ENCODE measurements at places on chromosomes 13 and 19. TPM values are rescaled to one million over a fixed set of nuclear protein-coding genes. Genes with fewer than 3 reads are reported as not detected.

The KLF1 gene
- not detected for total RNA-seq

The C19orf33 gene
- total RNA-seq = not detected

The USHBP1 gene
- total RNA-seq = not detected

The ZNF560 gene
- not detected for total RNA-seq

The CALR3 gene
- total RNA-seq = not detected

The CEACAM3 gene
- total RNA-seq = not detected

The LILRB3 gene
- 1.1 TPM for total RNA-seq

GRCh38 chr13:37129866-37130265 lies 24.4 kb upstream of the CSNK1A1L start:
- no peak overlapping the region for H3K4me3 ChIP-seq
- no peak for DNase-seq
- no peaks in the 10 kb centered on the region for H3K36me3 ChIP-seq
- no peak overlapping the region for H3K27ac ChIP-seq
- no peaks in the 10 kb centered on the region for H3K4me1 ChIP-seq
- no peaks in the 10 kb centered on the region for H3K27me3 ChIP-seq

- H3K36me3 ChIP-seq = no peaks in the 10 kb centered on the region
- DNase-seq = no peak
- no peak overlapping the region for H3K4me3 ChIP-seq
- H3K4me1 ChIP-seq = no peaks in the 10 kb centered on the region
- no peaks in the 10 kb centered on the region for H3K27me3 ChIP-seq
- H3K27ac ChIP-seq = no peak overlapping the region
Measured at GRCh38 chr13:107518780-107519179, 696.6 kb downstream of the LIG4 start.

DNA sequence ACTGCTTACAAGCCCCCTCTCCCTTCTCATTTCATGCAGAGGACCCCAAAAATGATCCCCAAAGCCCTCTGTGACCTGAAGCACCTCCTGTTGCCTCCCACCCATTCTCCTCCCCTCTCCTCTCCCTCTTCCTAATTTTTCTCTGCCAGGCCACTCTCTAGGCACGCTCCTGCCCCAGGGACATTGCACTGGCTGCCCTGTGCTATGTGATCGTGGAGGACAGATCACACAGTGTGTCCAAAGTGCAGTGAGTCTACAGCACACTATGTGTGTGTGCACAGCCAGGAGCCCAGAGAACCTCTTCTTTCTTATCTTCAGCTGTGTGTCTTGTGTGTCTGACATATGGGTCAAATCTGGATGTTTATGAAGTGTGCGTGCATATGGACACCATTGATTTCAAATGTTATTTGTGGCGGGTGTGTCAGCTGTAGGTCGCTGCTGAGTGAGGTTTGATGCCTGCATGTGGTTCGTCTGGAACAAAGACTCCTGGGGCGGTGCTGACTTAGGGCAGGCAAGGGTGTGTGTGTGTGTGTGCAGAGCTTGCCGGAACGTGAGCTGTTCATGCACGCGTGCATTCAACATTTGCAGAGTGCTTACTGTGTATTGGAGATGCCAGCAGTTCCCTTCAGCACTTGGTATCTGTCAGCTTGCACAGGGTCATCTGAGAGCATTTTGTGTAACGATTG lies 2.1 kb upstream of the KLHL26 start:
- no peak for DNase-seq
- no peaks in the 10 kb centered on the region for H3K36me3 ChIP-seq
- peaks cover 34% of the 10 kb centered on the region for H3K4me1 ChIP-seq

DNA sequence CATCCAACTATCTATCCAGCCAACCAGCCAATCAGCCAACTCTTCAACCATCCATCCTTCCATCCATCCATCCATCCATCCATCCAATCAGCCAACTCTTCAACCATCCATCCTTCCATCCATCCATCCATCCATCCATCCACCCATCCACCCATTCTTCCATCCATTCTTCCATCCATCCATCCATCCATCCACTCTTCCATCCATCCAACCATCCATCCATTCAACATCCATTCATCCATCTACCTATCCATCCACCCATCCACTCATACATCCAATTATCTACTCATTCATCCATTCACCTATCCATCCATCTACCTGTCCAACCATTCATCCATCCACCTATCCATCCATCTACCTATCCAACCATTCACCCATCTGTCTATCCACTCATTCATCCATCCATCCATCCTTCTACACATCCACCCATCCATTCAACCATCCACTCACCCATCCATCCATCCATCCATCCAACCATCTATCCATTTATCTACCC lies 9.4 kb downstream of the ARHGEF18 start:
- peaks cover 73% of the 10 kb centered on the region for H3K4me1 ChIP-seq
- H3K27ac ChIP-seq = no peak overlapping the region
- no peaks in the 10 kb centered on the region for H3K27me3 ChIP-seq
- H3K4me3 ChIP-seq = no peak overlapping the region
- no peak for DNase-seq
- peaks cover 85% of the 10 kb centered on the region for H3K36me3 ChIP-seq

GRCh38 chr19:36198119-36198518 lies 16.3 kb downstream of the ZNF565 start:
- no peak overlapping the region for H3K27ac ChIP-seq
- H3K36me3 ChIP-seq = peaks cover 25% of the 10 kb centered on the region
- H3K4me3 ChIP-seq = no peak overlapping the region
- no peaks in the 10 kb centered on the region for H3K4me1 ChIP-seq

- H3K27ac ChIP-seq = no peak overlapping the region
- no peak for DNase-seq
- no peaks in the 10 kb centered on the region for H3K4me1 ChIP-seq
- H3K4me3 ChIP-seq = no peak overlapping the region
- no peaks in the 10 kb centered on the region for H3K36me3 ChIP-seq
Measured at GRCh38 chr13:76300688-76301087, 585.5 kb downstream of the KCTD12 start.

DNA sequence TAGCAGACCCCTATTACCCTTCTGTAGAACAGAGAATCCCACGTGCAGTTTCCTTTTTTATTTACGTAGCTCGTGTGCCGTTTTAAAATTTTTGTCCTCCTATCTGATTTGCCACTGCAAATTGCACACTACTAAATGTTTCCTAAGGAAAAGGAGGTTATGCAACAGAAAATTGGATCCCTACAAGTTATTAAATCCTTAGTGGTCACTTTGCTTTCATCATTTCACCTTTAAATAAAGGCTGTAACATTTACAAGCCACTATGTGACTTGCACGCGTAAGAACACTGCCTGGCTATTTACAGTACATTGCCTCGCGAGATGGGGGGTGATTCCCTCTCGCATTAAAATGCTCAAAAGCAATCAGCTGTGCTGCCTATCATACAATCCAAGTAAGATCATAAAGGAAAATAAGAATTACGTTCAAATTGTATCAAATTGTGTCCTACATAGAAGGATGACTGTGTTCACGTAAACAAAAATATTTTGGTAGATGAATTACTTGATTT lies 525.6 kb downstream of the SUCLA2 start:
- H3K27ac ChIP-seq = no peak overlapping the region
- DNase-seq = no peak
- H3K4me1 ChIP-seq = no peaks in the 10 kb centered on the region
- H3K27me3 ChIP-seq = no peaks in the 10 kb centered on the region

- H3K4me3 ChIP-seq = no peak overlapping the region
- H3K27me3 ChIP-seq = peaks cover 2% of the 10 kb centered on the region
- H3K4me1 ChIP-seq = peaks cover 3% of the 10 kb centered on the region
- no peaks in the 10 kb centered on the region for H3K36me3 ChIP-seq
Measured at GRCh38 chr19:56838909-56839651, 1.4 kb downstream of the PEG3 start.

GRCh38 chr13:21925720-21926119 lies 254.8 kb downstream of the FGF9 start:
- H3K27me3 ChIP-seq = no peaks in the 10 kb centered on the region
- H3K4me3 ChIP-seq = no peak overlapping the region
- H3K27ac ChIP-seq = no peak overlapping the region
- H3K4me1 ChIP-seq = no peaks in the 10 kb centered on the region
- H3K36me3 ChIP-seq = no peaks in the 10 kb centered on the region

DNA sequence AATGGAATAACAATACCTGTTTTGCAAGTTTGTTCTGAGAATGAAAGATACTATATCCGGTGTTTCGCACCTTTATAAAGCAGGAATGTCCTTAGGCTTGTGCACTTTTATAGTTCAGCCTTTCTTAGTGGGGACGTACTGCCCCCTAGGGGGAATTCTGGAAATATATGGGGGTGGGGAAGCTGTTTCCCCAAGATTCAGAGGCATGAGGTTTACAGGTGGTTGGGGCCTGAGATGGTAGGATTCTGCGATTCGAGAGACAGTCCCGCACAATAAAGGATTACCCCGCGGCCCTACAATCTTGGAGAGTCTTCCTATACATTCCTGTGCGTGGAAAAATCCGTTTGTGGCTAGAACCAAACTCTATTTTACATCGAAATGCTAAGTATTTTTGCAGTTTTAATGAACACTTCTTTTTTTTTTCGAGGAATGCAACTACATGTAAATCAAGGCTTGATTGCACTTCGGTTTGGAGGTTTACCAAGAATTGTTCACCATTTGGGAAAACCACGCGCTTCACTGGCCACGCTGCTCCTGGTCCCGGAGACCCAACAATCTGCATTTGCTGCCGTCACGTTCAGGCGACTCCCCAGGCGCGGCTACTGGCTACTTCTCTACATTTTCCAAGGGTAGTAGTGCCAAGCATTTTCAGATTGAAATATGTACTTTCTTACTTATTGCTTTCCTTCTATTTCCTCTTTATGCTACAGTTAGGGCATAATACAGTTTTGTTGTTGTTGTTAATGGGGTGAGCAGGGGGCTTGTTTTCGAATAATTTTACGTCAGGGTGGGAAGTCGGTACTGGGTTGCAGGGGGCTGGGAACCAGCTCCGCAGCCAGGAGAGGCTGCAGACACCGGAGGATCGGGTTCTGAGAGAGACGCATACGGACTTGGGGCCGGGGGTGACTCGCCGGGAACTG lies 830 bp downstream of the NEK5 start:
- peaks cover 5% of the 10 kb centered on the region for H3K27me3 ChIP-seq
- no peaks in the 10 kb centered on the region for H3K36me3 ChIP-seq
- H3K4me3 ChIP-seq = peak overlapping the region; percentile 65
- peak; percentile 80 for DNase-seq

- H3K4me1 ChIP-seq = peaks cover 93% of the 10 kb centered on the region
- no peak for DNase-seq
- H3K36me3 ChIP-seq = peaks cover 7% of the 10 kb centered on the region
- H3K27me3 ChIP-seq = no peaks in the 10 kb centered on the region
Measured at GRCh38 chr19:13841086-13841961, 35.6 kb upstream of the NANOS3 start.

GRCh38 chr13:51043310-51043709 lies 67.8 kb downstream of the C13orf42 start:
- no peak for DNase-seq
- H3K4me3 ChIP-seq = no peak overlapping the region
- no peaks in the 10 kb centered on the region for H3K36me3 ChIP-seq
- H3K27ac ChIP-seq = no peak overlapping the region

DNA sequence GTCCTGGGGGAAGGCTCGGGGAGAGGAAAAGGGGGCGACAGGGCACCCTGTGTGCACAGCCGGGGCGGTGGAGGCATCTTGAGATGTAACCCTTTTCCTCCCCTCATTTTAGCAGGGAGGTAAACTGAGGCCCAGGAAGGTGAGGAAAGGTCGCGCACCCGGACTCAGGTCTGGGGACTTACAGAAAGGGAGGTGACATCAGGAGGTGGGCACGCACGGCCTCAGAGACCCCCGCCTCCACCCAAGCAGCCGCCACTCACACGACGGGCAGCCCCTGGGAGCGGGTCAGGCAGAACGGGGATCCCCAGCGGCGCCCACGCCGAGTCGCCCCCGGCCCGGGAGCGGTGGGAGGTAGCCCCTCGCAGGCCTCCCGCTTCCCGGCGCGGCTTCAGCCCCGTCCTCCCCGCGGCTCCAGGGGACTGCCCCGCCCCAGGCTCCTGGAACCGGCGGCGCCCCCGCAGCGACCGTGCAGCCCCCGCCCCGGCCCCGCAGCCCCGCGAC lies 477 bp downstream of the PIP5K1C start:
- H3K4me3 ChIP-seq = peak overlapping the region; percentile 72
- H3K4me1 ChIP-seq = peaks cover 37% of the 10 kb centered on the region
- H3K27ac ChIP-seq = no peak overlapping the region
- no peaks in the 10 kb centered on the region for H3K27me3 ChIP-seq
- no peaks in the 10 kb centered on the region for H3K36me3 ChIP-seq

- H3K27me3 ChIP-seq = no peaks in the 10 kb centered on the region
- no peak overlapping the region for H3K4me3 ChIP-seq
- DNase-seq = no peak
- peaks cover 62% of the 10 kb centered on the region for H3K36me3 ChIP-seq
- no peak overlapping the region for H3K27ac ChIP-seq
- H3K4me1 ChIP-seq = peaks cover 7% of the 10 kb centered on the region
Measured at GRCh38 chr19:4705413-4706131, 18.1 kb downstream of the DPP9 start.

DNA sequence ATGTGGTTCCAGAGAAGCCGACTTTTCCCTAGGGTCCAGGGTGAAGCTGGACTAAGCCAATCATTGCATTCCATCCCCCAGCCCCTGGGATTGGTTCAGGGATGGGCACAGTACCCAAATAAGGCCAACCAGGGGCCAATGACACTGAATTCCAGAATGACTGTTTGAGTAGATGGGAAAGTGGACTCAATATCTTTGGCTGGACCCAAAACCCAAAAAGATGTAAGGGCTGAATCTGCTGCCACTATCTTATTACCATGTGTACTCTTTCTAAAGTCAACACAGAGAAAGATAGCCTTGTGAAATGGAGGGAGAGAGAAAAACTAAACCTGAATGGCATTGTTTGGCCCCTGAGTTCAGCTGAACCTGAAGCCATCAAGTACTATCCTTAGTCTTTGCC lies 39.2 kb upstream of the TNFSF11 start:
- no peaks in the 10 kb centered on the region for H3K36me3 ChIP-seq
- H3K4me3 ChIP-seq = no peak overlapping the region
- H3K4me1 ChIP-seq = peaks cover 3% of the 10 kb centered on the region
- H3K27ac ChIP-seq = no peak overlapping the region
- DNase-seq = no peak
- no peaks in the 10 kb centered on the region for H3K27me3 ChIP-seq

DNA sequence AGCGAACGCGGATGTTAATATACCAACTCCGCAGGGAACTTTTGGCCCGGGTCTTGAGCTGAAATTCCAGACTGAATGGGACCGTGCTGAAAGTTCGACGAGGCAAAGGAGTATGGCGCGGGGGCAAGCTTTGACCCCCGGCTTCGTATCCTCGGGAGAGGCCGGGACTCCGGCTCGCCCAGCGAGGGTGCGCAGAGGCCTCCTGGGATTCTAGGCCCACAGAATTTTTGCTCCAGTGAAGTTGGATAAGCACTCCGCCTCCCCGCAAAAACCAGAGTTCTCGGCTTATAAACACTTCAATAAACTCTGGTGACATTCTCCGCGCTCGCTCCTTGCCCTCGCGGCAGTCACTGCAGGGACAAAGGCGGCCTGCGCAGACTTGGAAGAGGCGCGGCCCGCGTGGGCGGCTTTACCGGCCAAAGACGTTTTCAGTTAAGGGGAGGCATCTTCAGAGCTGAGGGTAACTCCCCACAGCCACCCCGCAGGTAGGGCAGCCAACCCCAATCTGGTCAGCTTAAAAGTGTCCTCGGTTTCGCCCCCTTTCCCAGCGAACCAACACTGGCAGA lies 112.6 kb downstream of the KCNRG start:
- H3K4me3 ChIP-seq = peak overlapping the region; percentile 90
- peaks cover 73% of the 10 kb centered on the region for H3K4me1 ChIP-seq
- peak overlapping the region; percentile 72 for H3K27ac ChIP-seq
- no peak for DNase-seq

GRCh38 chr19:50557009-50557613 lies 11.1 kb downstream of the LRRC4B start:
- H3K4me1 ChIP-seq = peaks cover 14% of the 10 kb centered on the region
- H3K27me3 ChIP-seq = peaks cover 50% of the 10 kb centered on the region
- no peaks in the 10 kb centered on the region for H3K36me3 ChIP-seq
- H3K27ac ChIP-seq = no peak overlapping the region
- no peak for DNase-seq
- no peak overlapping the region for H3K4me3 ChIP-seq
